Naive thymus-derived CD4-positive, alpha-beta T cell (primary cell): ENCODE measurements at places on chromosomes 5 and 9. TPM values are rescaled to one million over a fixed set of nuclear protein-coding genes. Genes with fewer than 3 reads are reported as not detected.
A peak's percentile ranks its signal among the peaks of the same experiment; 100 is the strongest.

IFNK gene
- total RNA-seq, result not detected in 2 replicates

PCDHB14 gene
- not detected in 2 replicates for total RNA-seq

- no peak for DNase-seq
These were observed 22.9 kb upstream of the DENND1A start for GRCh38 chr9:123952641-123953495.

DNA sequence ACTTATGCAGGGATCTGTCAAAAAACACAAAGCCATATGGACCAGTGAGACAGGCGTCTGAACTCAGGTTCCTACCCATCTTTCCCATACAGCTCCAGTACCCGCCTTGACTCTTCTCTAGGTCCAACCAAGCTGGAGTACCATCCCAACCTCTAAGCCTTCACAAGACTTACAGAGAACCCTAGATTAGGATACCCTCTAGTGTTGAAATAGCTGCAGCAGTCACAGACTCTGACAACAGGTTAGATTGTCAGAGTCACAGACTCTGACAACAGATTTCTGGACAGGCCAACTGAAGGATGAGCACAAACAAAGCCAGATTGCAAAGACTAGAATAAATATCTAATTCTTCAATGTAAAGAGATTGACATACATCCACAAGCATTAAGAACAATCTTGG is 266.1 kb downstream of the GRIA1 start:
- no peak for DNase-seq

- peak; percentile 10 for DNase-seq
These were observed 580 bp upstream of the PRRX2 start for GRCh38 chr9:129664746-129665388.

DNA sequence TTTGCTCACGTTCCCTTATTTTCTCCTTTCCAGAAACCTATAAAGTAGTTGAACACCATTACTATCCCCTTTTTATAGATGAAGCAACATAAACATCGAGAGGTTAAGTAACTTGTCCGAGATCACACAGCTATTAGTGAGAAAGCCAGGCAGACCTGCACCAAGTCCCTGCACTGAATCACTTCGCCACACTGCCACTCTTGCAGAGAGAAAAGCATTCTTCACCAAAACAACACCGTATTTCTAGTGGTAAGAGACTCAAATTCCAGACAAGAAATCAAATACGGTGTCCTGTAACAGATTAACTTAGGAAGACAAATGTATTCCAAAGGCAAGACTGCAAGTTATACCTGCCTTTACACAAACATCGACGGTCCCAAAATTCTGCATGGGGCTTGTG is 82.0 kb upstream of the DMRT1 start:
- DNase-seq, result no peak

DNA sequence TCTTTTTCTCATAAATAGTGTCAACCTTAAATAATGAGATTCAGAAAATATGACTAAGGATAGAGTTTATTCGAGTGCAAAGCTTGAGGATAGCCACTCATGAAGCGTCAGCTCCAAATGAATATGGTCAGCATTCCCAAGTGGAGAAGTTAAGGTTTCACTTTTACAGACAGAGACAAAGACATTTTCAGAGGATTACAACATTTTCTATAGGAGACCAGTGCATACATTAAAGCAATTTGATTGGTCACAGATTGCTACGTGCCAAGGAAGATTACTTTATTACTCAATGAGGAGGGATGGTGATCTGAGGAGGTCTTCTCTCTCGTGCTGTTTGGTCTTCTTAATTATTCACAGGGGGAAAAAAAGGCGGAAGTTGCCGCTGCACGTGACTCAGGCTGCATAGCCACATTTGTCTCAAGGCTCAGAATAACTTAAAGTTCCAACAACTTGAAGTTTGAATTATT is 60.1 kb upstream of the SPATA31C2 start:
- no peak for DNase-seq

DNA sequence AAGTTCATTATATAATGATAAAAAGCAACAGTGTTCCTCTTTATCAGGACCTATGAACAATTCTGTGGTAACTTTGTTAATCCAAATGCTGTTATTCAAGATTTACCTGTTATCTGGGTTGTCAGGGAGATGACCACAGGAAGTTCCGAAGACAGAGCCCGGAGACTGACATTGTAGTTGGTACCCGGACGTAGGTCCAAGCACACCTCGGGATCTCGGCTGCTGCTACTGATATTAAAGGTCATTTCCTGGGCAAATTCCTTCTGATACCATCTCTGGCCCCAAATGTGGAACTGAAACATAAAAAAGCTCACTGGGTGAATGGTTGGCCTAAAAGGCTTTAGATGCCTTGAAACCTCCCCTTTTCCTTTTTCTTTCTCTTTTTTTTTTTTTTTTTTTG is 96.7 kb downstream of the SUSD1 start:
- no peak for DNase-seq

GRCh38 chr5:154753792-154754191 is 1.4 kb upstream of the LARP1 start:
- DNase-seq, result no peak

GRCh38 chr5:120841830-120842229 is 377.7 kb downstream of the PRR16 start:
- DNase-seq, result no peak

GRCh38 chr5:167785901-167786300 is 505.5 kb upstream of the WWC1 start:
- no peak for DNase-seq
